Activated CD4-positive, alpha-beta T cell treated with anti-CD3 and anti-CD28 coated beads, Interleukin-2, amount 10 ng/mL, durations not matched to agents 7 days and 5 days (primary cell): ENCODE measurements at places on chromosomes 12 and 14. TPM values are rescaled to one million over a fixed set of nuclear protein-coding genes. Genes with fewer than 3 reads are reported as not detected.
A peak's percentile ranks its signal among the peaks of the same experiment; 100 is the strongest.

DNA sequence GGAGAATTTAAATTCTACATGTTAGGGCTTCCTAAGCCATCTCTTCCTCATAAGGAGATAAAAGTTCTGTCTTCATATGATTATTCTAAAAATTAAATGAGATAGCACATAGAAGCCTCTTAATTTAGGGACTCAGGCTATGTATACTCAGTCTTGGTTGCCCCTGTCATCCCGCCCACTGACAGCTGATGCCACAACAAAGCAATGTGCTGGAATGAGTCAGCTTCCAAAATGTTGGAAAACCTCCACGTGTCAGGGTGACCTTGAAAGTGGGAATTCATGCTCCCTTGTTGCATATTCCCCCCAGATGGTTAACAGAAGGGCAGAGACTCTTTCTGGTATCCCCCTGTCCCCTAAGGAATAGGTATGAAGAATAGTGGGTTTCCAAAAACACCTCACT, 238.0 kb upstream of the DDHD1 start:
- DNase-seq: no peak

GRCh38 chr12:452667-453210, 7.0 kb upstream of the B4GALNT3 start:
- DNase-seq: peak; percentile 26

Gene RPS6KL1
- total RNA-seq: 4.6 TPM

- DNase-seq: no peak
These were observed 4.7 kb upstream of the IPO8 start for GRCh38 chr12:30700216-30700900.
